ENCODE measurements at places on chromosomes 2 and 18. TPM values are rescaled to one million over a fixed set of nuclear protein-coding genes. Genes with fewer than 3 reads are reported as not detected.

CPLX4 gene
- not detected for total RNA-seq

C1QL2 gene
- not detected for total RNA-seq

NGEF gene
- total RNA-seq: not detected

CD302 gene
- 14.4 TPM for total RNA-seq

USP40 gene
- 19.8 TPM for total RNA-seq

IL1RL2 gene
- 0.13 TPM for total RNA-seq

ADD2 gene
- total RNA-seq: 23.4 TPM

KRTCAP3 gene
- 0.38 TPM for total RNA-seq

SLC9A2 gene
- not detected for total RNA-seq

DYNAP gene
- not detected for total RNA-seq

ABCG5 gene
- not detected for total RNA-seq

CRYBA2 gene
- total RNA-seq: not detected

COL5A2 gene
- 37.0 TPM for total RNA-seq

MROH2A gene
- not detected for total RNA-seq

G6PC2 gene
- not detected for total RNA-seq

CAVIN2 gene
- total RNA-seq: 282 TPM

CD207 gene
- total RNA-seq: under 0.01 TPM

MALT1 gene
- 21.2 TPM for total RNA-seq

PROC gene
- total RNA-seq: under 0.01 TPM
